ENCODE measurements at places on chromosomes 12 and 14.

GRCh38 chr12:2319737-2320506 is 267.1 kb downstream of the CACNA1C start:
- peak; percentile 31 for DNase-seq

DNA sequence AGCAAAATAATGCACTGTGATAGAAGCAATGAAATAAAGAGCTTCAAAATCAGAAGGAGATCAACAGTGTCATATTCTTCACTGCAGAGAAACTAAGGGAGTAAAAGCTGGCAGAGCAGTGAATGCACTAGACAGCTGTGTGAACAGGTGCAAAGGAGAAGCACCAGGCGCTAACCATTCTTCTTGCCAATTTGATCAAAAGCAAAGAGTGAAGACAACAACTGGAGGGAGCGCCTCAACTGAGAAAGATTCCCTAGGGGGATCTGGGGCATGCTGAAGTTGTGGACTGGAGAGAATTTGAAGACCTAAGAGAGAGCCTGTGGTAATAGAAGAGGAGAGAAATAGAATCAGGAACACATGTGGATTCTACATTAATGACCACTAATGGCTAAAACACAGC is 50.4 kb upstream of the OVCH1 start:
- no peak for DNase-seq

DNA sequence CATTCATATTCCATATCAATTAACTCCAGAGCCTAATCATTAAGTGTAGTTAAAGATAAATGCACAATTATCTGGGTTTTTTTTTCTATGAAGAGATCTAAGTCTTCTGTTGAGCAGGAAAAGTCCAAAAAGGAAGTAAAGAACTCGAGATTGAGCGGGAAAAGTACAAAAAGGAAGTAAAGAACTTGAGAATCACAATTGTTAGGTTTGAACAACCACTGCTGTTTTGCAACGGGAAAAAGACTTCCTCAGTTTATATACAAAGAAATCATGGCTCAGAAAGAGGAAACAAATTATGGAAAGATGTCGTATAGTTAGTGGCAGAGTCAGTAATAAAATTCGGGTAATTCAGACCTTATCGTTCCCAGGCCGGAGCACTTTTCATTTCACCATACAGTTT is 63.3 kb downstream of the PPP1R12A start:
- DNase-seq = no peak

DNA sequence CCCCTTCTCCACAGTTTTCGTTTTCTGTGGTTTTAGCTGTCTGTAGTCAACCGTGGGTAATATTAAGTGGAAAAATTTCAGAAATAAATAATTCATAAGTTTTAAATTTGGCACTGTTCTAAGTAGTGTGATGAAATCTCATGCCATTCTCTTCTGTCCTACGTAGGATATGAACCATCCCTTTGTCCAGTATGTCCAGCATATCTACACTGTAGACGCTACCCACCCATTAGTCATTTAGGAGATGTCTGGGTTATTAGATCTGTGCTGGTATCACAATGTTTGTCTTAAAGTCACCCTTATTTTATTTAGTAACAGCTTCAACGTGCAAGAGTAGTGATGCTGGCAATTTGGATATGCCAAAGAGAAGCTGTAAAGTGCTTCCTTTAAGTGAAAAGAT is 44.7 kb downstream of the ATF7IP start:
- DNase-seq = peak; percentile 88

DNA sequence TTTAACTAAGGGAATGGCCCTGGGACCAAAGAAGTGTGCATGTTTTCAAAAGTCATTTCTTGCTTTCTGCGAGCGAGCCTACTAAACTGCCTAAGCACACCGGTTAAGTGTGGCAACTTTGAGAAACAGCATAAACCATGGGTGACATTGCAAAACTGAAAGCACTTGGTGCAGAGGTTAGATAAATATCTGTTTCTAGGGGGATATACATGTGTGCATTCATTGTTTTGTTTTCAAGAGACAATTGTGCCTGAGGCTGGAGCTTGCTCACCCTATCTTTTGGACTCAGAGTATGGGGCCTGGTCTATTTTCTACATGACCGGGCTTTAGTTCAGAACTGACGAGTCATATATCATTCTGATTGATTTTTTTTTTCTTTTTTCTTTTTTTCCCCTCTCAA is 923.4 kb downstream of the NRXN3 start:
- DNase-seq = no peak

GRCh38 chr12:94749890-94750289 is 99.5 kb upstream of the TMCC3 start:
- DNase-seq = no peak

GRCh38 chr14:51168215-51168613 is 71.8 kb upstream of the TMX1 start:
- DNase-seq = peak; percentile 4

GRCh38 chr12:48004053-48004941 is at the start of gene COL2A1:
COL2A1 (minus strand) TSS chr12:48004476; CDS start chr12:48004321, 155 bp downstream.
- DNase-seq = no peak

- DNase-seq = no peak
Observed at GRCh38 chr12:43015090-43015737, 425.7 kb upstream of the PRICKLE1 start.

- DNase-seq = peak; percentile 97
Observed at GRCh38 chr12:88420457-88420856, 159.8 kb downstream of the KITLG start.

GRCh38 chr12:42590330-42590934 is 886 bp upstream of the PRICKLE1 start:
- DNase-seq = no peak

DNA sequence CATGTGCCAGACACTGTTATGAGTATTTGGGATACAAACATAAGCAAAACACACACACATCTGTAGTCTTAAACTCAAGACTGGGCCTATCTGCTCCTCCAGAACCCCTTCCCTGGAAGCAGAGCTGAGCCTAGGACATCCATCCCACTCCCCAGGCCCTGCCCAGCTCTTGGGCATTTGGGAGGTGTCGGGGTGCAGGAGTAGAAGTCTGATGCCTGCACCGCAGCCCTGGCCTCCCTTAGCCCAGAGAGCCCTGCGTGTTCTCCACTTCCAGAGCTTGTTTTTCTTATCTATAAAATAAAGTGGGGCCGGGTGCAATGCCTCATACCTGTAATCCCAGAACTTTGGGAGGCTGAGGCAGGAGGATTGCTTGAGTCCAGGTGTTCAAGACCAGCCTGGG is 11.7 kb downstream of the HSP90AA1 start:
- no peak for DNase-seq

GRCh38 chr12:7781274-7781673 is 7.9 kb upstream of the NANOG start:
- DNase-seq = no peak

- no peak for DNase-seq
Observed at GRCh38 chr14:91415794-91416743, 1.6 kb downstream of the CCDC88C start.

DNA sequence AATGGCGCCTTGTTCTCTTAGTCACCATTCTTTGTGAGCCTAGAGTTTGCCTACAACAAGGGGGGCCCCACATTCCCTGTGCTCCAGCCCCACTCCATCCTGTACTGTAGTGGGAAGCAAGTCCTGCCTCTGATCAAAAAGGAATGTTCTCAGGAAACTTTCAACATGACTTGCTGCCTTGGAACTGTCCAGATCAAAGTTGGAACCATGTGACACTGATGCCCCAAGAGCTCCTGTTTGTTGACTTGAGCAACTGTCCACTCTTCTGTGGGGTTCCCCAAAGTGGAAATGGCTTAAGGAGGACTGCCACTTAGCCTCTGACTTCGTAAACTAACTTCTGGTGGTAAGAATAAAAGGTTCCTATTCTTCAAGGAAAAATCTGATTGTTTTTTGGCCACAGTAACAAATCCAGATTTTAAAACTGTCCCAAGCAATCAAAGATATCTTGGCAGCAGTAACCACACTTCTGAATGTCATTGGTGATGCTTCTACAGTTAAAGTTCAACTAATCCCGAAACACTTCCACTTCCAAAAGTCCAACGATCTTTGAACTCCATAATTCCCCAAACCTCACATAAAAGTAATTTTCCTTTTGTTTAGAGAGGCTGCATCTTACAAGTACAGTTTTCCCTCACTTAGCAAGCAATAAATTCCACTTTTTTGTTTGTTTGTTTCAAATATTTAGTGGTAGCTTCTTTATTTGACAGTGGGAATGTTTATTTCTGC is 67.2 kb downstream of the PAH start:
- DNase-seq = no peak

Data from cardiac fibroblast (primary cell).